Neural progenitor cell (in vitro differentiated cells): ENCODE measurements at places on chromosomes 7 and 10.

DNA sequence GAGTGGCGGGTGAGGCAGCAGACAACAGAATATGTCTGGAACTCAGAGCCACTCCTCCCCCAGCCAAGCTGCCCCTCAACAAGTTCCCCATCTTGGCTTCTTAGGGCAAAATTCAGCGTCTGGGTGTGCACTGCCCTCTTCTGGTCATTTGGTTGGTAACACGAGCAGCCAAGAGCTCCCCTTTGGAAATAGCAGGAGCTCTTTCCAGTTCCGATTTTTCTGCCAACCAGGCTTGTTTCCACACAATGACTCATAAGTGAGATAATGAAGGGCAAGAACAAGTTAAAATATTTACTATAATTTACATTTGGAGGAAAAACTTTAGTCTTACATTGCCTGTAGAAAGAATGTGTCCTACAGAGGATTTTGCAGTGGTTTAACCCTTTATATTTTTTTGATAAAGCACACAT lies 70.5 kb downstream of the ADCYAP1R1 start:
- DNase-seq = peak; percentile 82

DNA sequence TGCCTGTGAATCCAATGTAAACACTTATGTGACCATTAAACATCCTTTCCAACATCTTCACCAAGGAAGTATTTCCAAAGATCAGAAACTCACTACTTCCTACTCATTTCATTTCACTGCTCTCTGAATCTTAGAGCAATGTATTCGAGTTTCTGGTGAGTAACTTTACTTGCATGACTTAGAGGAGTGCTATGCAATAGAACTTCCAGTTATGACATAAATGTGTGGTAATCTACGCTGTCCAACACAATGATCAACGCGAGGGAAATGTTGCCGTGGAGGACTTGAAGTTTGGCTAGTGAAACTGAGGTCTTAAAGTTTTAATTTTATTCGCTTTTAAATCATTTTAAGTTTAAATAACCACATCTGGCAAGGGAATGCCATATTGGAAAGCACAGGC lies 1326.3 kb downstream of the XPNPEP1 start:
- DNase-seq = no peak

DNA sequence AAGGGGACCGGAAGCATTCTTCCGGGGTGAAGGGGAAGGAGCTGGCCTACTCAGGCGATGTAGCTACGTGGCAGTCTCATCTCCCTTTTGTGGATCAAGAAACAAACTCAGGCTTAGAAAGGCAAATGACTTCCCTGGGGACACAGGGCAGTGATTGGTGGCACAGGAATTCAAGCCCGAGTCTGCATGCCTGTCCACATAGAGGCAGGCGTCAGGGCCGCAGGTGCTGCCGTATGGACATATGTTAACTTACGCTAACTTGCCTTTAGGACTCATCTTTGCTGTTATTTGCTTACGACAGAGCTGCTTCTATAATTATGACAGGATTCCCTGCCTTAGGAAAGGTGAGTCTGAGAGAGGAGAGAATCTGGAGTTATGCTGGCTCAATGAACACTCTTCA lies 42.3 kb upstream of the KLF6 start:
- no peak for DNase-seq

DNA sequence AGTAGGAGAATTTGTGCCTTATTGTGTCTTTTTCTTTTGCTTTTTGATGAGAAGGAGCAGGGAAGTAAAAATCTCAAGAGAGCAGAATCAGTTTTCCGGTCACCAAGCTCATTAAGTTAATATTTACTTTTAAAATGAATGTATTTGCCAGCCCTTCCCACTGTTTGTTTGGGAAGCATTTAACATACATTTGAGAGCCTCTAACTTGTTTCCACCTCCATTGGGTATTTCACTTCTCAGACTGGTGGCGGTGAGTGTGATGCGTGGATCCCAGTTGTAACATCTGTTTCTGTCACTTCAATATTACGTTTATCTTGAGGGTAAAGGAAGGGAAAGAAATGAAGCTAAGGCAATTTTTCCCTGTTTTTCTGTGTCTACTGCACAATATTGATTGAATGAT lies 22.8 kb downstream of the CDK14 start:
- no peak for DNase-seq

- DNase-seq = no peak
Observed at GRCh38 chr10:129961157-129961701, 2.8 kb downstream of the EBF3 start.

DNA sequence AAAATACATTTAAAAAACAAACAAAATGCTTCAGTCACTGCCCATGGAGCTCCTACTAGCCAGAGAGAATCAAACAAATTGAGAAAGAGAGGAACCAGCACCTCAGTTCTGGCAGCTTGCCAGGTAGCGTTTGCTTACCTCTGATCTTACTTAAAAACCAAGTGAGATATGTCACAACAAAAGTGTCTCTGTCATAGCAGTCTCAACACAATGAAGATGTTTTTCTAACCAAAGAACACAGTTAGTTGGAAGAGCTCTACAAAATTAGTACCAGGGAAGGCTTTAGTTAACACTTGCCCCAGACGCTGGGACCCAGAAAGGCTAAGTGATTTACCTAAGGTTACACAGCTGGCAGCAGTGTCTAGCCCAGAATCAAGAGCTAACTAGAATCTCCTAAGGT lies 3.4 kb downstream of the DOCK4 start:
- DNase-seq = no peak
